WTC11 (cell line): ENCODE measurements at places on chromosomes 5 and 9.

- DNase-seq = no peak
- no peak overlapping the region for H3K27ac ChIP-seq
- no peaks in the 10 kb centered on the region for H3K36me3 ChIP-seq
- H3K4me1 ChIP-seq = peaks cover 13% of the 10 kb centered on the region
- no peak overlapping the region for H3K4me3 ChIP-seq
- H3K27me3 ChIP-seq = no peaks in the 10 kb centered on the region; the same call in 1 of the 2 replicates
Measured at GRCh38 chr9:6714176-6714575, 43.6 kb upstream of the KDM4C start.

- H3K27ac ChIP-seq = no peak overlapping the region
- no peaks in the 10 kb centered on the region for H3K36me3 ChIP-seq
- DNase-seq = no peak
- H3K27me3 ChIP-seq = peaks cover 99% of the 10 kb centered on the region
Measured at GRCh38 chr5:77643654-77644370, 5.3 kb upstream of the OTP start.

DNA sequence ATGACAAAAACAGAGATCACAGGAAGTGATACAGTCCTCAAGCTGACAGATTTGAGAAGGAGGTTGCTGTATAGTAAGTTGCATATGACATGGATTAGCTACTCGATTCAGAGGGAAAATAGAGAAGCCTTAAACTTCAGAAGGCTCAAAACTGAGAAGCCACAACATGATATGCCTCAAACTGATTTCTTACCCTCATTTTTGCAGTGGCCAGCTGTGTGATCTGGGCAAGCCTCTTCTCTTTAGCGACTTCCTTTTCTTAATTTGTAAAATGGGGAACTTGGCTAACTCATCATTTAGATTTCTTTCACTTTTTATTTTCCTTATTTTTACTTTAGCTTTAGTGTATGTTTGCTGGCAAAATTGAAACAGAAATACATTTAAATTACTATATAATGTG, 421.1 kb downstream of the KIF4B start:
- H3K4me1 ChIP-seq = 0 out of 2 replicates have a peak, but pooled peaks cover 5% of the 10 kb centered on the region
- DNase-seq = no peak
- H3K27me3 ChIP-seq = no peaks in the 10 kb centered on the region
- peaks cover 2% of the 10 kb centered on the region; the same call in 1 of the 2 replicates for H3K36me3 ChIP-seq
- no peak overlapping the region for H3K27ac ChIP-seq
- no peak overlapping the region for H3K4me3 ChIP-seq

DNA sequence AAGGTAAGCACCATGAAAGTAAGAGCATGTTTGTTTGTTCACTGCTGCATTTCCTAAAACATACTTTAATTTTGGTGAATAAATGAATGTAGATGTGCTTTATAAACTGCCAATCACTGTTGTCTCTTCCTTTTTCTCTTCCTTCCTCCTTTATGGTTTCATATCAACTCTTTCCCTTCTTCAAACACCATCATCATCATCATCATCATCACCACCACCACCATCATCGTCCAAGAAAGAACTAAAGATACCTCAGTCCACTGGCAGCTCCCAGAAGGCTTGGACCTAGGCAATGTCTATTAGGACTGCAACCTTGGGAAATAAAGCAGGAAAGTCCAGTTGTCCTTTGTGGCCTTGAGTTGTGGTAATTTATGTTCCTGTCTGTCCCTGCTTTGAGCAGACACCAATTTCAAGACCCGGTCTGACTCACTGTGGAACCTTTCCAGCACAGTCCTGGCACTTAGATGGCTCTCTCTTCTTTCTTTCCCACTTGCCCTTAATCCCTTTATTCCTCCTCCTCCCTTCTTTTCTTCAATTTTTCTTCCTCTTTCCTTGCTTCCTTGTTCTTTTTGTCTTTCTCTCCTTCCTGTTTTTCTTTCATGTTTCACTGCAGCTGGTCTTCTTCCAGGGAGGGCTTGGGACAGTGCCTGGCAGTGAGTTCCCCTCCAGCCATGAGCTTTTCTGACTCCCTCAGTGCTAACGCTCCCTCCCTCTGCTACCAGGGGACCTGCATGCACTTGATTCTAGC, 99.3 kb downstream of the ANGPTL2 start:
- H3K4me3 ChIP-seq = no peak overlapping the region
- no peaks in the 10 kb centered on the region for H3K36me3 ChIP-seq
- no peak for DNase-seq
- peaks cover 11% of the 10 kb centered on the region for H3K4me1 ChIP-seq
- H3K27ac ChIP-seq = no peak overlapping the region

DNA sequence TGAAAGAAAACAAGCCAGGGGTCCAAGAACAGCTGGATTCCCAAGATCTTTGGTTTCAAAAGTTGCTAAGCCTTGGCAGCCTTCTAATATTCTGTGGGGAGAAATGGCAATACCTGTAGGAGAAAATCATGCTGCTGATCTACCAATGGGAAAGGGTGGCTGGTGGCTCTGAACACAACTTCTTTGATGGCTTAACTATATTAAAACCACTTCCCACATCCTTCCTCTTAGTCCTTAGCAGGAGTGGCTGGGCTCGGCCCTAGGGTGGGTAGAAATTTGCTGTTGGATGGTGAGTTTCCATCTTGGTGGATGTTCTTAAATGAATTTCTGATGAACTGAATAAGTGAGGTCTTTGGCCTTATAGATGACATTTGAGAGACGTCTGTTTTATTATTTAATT, 19.5 kb upstream of the FBXL7 start:
- H3K27ac ChIP-seq = no peak overlapping the region
- no peaks in the 10 kb centered on the region for H3K4me1 ChIP-seq
- DNase-seq = no peak
- H3K36me3 ChIP-seq = peaks cover 9% of the 10 kb centered on the region

- H3K4me1 ChIP-seq = peaks cover 11% of the 10 kb centered on the region
- peaks cover 13% of the 10 kb centered on the region for H3K27me3 ChIP-seq
- H3K27ac ChIP-seq = no peak overlapping the region
- peaks cover 21% of the 10 kb centered on the region for H3K36me3 ChIP-seq
- no peak for DNase-seq
- H3K4me3 ChIP-seq = no peak overlapping the region
Measured at GRCh38 chr5:98651715-98652114, 121.7 kb upstream of the RGMB start.

DNA sequence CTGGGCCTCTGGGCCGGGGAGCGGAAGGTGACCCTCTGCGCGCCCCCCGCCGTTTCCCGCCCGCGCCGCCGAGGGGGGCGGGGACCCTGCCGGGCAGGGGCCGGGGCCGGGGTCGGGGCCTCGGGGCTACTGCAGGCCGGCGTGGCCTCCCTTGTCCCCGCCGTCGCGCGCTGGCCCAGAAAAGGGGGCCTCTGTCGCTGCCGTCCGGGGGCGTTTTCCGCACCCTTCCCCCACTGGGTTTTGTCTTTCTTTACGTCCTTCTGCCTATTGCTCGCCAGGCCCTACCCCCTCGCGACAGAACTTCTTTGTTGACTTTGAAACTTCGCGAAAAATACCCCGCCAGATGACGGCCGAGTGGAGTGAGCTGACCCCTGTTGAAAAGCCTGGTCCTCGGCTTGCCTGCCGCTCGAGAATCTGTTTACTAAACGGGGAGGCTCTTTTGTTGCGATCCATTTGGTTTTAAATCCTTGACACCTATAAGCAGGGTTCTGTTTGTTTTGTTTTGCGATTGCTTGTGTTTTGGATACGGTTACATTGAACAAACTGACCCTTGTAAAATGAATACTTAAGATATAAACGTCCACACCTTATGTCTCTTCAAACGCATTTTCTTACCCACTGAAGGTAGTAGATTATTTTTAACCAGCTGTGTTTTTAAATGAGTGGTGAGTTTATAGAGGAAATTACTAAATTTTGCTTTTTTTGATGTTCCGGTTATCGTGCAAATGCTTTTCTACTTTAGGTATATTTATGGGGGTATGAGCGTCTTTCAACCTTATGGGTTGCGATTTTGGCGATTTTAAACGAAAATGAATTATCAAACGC, 765 bp downstream of the MARCHF6 start:
- H3K27ac ChIP-seq = peak overlapping the region; percentile 99
- DNase-seq = peak; percentile 43
- peaks cover 41% of the 10 kb centered on the region for H3K4me1 ChIP-seq
- H3K27me3 ChIP-seq = peaks cover 14% of the 10 kb centered on the region
- H3K36me3 ChIP-seq = no peaks in the 10 kb centered on the region

DNA sequence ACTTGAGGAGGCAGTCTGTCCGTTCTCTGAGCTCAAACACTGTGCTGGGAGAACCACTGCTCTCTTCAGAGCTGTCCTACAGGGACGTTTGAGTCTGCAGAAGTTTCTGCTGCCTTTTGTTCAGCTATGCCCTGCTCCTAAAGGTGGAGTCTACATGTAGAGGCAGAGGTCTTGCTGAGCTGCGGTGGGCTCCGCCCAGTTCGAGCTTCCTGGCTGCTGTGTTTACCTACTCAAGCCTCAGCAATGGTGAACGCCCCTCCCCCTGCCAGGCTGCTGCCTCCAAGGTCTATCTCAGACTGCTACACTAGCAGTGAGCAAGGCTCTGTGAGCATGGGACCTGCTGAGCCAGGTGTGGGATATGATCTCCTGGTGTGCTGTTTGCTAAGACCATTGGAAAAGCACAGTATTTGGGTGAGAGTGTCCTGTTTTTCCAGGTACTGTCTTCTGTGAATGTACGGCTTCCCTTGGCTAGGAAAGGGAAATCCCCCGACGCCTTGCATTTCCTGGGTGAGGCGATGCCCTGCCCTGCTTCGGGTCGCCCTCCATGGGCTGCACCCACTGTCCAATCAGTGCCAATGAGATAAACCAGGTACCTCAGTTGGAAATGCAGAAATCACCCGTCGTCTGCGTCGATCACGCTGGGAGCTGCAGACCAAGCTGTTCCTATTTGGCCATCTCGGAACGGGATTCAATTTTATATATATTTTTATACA, 58.5 kb downstream of the CNTRL start:
- peaks cover 9% of the 10 kb centered on the region for H3K36me3 ChIP-seq
- no peak overlapping the region for H3K4me3 ChIP-seq
- no peaks in the 10 kb centered on the region for H3K27me3 ChIP-seq
- peaks cover 31% of the 10 kb centered on the region for H3K4me1 ChIP-seq
- no peak overlapping the region; the same call in 1 of the 2 replicates for H3K27ac ChIP-seq
- peak; percentile 68 for DNase-seq

GRCh38 chr9:1980387-1980786, 34.8 kb upstream of the SMARCA2 start:
- H3K4me3 ChIP-seq = no peak overlapping the region
- H3K27ac ChIP-seq = no peak overlapping the region
- DNase-seq = no peak
- 0 out of 2 replicates have a peak, but pooled peaks cover 3% of the 10 kb centered on the region for H3K27me3 ChIP-seq
- peaks cover 4% of the 10 kb centered on the region for H3K4me1 ChIP-seq

GRCh38 chr9:26131886-26132285, 453.6 kb upstream of the TUSC1 start:
- no peaks in the 10 kb centered on the region for H3K36me3 ChIP-seq
- H3K4me3 ChIP-seq = no peak overlapping the region

- H3K36me3 ChIP-seq = no peaks in the 10 kb centered on the region
- H3K27ac ChIP-seq = no peak overlapping the region
- no peak overlapping the region for H3K4me3 ChIP-seq
- H3K27me3 ChIP-seq = no peaks in the 10 kb centered on the region
- no peak for DNase-seq
- 0 out of 2 replicates have a peak, but pooled peaks cover 1% of the 10 kb centered on the region for H3K4me1 ChIP-seq
Measured at GRCh38 chr9:9173264-9173663, 1373.7 kb upstream of the DMAC1 start.

DNA sequence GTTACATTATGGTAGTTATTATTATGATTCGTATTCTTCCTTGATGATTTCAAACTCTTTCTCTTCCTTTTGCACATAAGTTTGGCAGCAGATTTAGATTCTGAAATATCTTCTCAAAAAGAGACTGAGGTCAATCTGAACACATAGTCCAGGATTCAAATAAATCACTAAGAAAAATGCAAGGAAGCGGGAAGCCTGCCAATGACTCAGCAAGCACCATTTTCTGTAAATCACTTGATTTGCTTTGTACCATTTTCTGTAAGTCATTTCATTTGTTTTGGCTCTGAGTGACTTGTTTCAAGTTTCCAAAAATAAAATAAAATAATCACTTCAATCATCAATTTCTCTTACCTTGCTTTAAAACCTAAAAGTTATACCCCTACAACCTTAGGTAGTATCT, 24.6 kb upstream of the GLIS3 start:
- DNase-seq = no peak
- no peaks in the 10 kb centered on the region for H3K27me3 ChIP-seq
- no peak overlapping the region for H3K27ac ChIP-seq
